ENCODE measurements at places on chromosomes 5 and 9.

GRCh38 chr5:158947846-158948245, 151.9 kb downstream of the EBF1 start:
- no peak for DNase-seq

GRCh38 chr9:105510024-105510423, 47.9 kb upstream of the FKTN start:
- no peak for DNase-seq

GRCh38 chr5:38420691-38421390, 135.6 kb downstream of the LIFR start:
- no peak for DNase-seq

DNA sequence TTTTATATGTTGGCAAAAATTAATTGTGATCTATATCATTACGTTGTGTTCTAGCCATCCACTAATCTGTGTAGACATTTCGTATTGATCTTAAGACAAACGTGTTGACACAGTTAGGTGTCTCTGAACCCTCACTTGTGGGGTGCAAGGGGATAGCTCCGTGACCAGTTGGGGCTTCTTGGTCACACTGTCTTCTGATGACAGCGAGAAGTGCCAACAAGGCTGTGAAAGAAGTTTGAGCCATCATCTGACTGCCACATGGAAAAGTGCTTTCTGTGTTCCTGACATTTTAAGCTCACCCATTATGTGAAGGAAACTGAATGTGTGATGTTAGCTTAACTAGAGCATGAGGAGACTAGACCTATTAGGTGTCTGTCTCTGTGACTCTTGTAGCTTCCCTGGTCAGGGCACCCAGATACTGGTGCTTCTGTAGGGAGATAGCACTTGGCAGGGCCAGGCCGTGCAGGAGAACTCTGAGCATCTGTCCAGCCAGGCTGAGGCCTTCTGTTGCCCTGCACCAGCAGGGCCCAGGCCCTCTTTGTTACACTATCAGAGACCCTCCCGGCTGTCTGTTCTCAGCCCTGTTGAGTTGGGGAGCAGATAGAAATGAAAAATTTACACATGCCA, 52.8 kb upstream of the PHF2 start:
- no peak for DNase-seq

DNA sequence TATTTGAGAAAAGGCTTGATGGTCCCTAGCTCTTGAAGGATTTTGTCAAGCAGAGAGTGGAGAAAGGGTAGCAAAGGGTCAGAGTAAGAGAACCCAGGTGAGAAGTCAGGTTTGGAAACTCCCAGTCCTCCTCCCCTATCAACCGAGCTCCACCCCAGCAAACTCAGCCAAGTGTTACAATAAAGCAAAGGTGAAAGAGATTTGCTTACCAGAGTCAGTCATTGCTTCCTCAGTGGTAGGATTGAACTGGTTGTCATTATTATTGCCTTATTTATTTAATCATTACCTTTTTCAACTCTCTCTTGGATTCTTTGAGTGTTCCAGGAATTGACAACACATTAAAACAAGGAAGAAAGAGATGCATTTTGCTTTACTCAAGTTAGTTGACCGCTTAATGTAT, 80.5 kb downstream of the RFK start:
- no peak for DNase-seq

- DNase-seq = no peak
Observed at GRCh38 chr9:93089481-93089991, 6.5 kb upstream of the CARD19 start.

DNA sequence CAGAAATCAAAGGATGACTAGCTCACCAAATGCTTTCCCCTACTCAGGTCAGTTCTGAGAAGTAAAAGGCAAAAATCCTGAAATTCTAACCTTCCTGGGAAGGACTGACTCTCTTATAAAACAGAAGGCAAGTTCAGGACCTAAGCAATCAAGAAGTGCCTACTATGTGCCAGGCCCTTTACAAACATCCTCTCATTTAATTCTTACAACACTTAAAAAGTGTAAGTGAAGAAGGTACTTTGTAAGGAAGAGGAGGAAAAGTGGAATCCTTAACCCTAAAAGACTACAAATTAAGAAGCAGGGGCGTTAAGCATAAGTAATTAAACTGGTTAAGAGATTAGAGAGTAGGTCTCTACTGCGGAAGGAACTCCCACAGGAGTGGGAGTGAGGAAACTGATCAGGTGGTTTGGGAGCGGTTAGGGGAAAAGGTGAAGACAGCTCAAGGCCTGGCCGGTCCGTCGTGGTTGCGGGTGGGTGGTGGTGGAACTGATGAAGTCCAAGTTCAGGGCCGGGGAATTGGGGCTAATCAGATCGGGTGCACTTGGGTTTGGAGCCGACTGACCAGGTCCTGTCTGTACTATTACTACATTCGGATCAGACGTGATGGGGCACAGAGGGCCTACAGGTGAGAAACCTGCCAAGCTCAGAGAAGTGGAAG, 839 bp downstream of the MED27 start:
- DNase-seq = no peak

- no peak for DNase-seq
Observed at GRCh38 chr5:32020271-32020670, 153.8 kb downstream of the GOLPH3 start.

DNA sequence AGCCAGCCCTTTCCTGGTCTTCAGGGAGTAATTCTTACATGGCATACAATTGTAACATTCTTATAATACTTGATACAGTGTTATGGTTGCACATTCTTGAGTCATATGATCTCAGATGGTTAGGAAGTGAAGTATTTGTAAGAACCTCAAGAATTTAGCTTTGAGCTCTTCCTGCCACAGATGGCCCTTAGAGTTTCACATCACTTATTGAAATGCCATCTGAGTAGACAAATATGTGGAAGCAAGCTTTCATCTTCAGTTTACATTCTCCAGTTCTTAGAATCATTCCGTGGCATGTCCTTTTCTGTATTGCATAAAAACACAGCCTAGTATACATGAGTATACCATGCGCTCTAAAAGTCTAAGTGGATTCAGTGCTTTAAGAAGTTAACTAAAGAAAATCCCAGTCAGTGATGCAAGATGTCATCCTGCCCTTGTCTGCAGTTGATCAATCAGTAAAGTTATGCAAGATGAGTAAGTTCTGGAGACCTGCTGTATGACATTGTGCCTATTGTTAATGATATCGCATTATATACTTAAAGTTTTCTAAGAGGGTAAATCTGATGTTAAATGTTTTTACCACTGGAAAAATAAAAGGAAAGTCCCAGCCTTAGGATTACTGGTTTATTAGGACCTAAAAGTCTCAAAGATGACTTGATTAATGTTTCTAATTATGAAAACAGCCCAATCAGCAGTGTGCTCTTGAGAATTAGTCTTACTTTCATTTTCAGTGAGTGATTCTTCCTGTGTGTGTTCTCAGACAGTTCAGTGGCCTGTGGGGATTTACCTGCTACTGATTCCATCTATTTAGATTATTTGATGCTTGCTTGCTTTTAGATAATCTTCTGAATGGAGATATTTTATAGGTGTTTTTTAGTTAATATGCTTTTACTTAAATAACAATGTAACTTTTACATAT, 29.4 kb downstream of the RHOBTB3 start:
- DNase-seq = no peak

GRCh38 chr5:56508249-56508648, 275.1 kb upstream of the ANKRD55 start:
- no peak for DNase-seq

GRCh38 chr9:7058473-7058872, 300.7 kb downstream of the KDM4C start:
- DNase-seq = no peak

GRCh38 chr5:80618438-80618837, 36.0 kb upstream of the MSH3 start:
- DNase-seq = no peak

GRCh38 chr5:100667161-100667630, 132.0 kb downstream of the FAM174A start:
- DNase-seq = no peak

GRCh38 chr5:177232761-177233160, 70.8 kb downstream of the RAB24 start:
- no peak for DNase-seq

DNA sequence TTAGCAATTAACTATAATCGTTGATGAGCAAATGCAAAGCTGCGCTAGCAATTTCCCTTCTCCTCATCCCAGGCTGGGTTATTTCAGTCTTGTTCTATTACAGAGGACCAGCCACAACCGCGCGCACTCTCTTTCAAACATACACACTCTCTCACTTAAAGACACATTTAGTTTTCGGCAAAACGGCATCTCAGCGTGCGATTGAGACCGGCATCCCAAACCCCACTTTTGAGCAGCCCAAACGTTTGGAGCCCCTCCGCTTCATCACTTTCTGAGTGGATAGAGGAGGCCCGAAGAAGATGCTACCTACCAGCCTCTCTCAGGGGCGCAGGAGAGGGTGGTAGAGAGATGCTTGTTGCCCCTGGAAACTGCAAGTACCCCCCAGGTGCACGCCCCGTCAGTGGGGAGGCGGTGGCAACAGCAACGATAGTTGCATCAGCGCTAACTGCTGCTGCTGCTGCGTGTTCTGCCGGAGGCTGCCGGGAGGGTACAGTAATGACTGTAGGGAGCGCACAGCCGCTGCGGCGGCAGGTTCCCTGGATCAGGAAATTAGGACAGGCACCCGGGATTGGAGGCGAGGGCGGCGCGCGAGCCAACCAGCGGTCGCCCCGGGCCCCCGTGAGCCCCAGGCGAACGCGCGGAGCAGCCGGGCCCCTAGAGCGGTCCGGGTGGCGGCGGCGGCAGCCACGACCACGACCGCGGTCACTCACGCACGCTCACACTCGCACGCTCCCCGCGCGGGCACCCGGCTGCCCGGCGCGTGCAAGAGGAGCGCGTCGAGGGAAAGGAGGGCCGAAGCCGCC, 467 bp upstream of the VLDLR start:
- DNase-seq = no peak

GRCh38 chr5:71978216-71978615, 129.1 kb upstream of the MAP1B start:
- DNase-seq = no peak

DNA sequence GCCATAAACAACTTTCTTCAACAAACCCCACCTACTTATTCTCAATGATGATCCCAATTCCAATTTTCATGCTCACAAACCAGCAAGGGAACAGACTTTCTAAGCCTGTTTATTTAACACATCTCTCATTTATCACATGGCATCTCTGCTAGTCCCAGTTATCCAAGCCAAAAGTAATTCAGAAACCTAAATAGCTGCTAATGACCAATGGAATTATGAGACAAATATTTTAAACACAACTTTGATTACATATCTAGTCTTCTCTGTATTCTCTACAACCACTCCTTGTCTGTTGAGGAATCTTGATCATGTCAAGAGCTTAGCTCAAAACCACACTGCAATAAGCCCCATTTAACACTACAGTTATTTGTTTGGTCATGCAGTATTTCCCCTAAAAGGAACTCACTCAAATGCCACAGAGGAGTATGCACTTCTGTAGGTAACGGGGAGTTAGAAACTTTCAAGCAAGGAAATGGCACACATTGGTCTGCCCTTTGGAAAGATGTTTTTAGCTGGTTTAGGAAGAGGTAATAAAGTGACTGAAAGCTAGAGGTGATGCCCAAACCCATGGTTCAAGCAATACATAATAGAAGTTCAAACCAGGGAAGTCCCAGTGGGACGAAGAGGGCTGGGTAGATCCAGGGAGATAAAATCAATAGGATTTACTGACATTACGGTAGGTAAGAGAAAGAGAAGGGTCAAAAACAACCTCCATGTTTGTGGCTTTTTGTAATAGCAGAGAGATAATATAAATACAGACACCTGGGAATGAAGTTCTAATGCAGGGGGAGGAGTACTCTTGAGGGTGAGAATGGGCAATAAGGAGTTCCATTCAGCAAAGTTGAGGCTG, 42.1 kb upstream of the HTR4 start:
- no peak for DNase-seq

DNA sequence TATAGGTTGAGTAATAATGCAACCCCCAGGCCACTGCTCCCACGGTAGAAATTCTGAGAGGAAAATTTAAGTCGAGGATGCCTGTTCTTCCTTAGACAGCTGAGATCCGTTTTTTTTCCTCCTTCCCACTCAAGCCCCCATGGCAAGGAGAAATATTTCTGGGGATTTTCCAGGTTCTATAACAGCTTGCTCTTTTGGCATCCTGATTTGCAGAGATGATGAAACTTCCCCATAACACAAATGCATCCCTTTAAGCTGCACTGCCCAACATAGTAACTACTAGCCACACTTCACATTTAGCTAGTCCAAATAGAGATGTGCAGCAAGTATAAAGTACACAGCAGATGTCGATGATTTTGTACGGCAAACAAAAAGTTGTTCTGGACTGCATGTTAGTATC, 32.5 kb upstream of the GNA14 start:
- no peak for DNase-seq

GRCh38 chr5:164392531-164392930, 887.1 kb downstream of the MAT2B start:
- DNase-seq = no peak

DNA sequence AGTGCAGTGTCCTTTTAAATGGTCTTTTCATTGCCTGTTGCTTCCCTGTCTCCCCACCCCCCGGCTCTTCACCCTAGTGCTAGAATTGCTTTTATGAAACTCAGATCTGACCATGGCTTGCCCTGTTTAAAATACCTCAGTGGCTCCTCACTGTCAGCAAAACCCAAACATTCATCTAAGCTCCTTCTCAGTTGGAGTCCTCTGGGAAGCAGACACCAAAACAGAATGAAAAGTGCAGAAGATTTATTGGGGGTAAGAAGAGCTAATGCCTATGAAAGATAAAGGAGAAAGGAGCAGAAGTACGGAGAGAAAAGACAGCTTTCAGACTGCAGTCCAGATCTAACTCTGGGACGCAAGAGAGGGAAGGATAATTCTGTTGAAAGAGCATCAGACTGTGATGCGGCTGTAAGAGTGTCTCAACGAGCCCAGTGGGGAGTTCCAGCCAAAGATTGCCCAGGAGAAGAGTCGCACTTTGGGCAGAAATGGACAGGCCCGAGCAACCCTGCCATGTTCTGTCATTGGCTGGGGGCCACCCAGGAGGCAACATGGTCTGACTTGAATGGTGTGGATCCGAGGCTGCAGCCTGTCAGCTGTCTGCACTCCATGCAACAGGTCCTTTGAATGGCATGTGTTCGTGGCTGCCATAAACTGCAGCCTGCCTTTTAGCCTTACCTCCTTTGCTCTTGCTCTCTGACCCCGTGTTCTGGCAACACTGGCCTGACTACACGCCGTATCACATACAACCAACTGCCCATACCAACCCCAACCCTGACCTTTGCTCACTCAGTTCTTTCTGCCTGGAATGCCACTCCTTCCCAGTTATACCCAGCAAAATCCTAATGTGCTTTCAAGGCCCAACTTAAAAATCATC, 55.9 kb downstream of the IRF1 start:
- DNase-seq = no peak

DNA sequence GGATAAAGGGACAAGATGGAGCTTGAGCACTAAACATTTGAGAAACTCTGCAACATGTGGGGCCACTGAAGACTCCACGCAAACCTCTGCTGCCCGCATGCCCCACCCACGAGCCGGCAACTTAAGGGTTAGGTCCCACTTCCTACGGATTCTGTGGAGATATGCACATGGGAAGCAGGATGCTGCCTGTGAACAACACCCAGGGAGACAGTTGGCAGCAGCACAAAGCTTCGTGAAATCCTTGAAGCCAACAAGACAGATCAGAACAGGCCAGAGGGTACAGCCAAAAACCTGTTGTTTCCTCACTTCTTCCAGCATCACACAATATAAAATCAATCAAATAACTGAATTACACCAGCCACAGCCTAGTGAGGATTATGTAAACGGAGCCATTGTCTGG, 270.4 kb downstream of the ENC1 start:
- DNase-seq = no peak

Data from stimulated activated CD4-positive, alpha-beta T cell treated with anti-CD3 and anti-CD28 coated beads, TNF-alpha, amount 100 ng/mL, for 4 hours (primary cell).